ENCODE measurements at places on chromosomes 2 and 18. TPM values are rescaled to one million over a fixed set of nuclear protein-coding genes. Genes with fewer than 3 reads are reported as not detected.

GRCh38 chr2:187206071-187206470, 242.0 kb downstream of the CALCRL start:
- no peak for DNase-seq

PCARE gene
- total RNA-seq: not detected

DNA sequence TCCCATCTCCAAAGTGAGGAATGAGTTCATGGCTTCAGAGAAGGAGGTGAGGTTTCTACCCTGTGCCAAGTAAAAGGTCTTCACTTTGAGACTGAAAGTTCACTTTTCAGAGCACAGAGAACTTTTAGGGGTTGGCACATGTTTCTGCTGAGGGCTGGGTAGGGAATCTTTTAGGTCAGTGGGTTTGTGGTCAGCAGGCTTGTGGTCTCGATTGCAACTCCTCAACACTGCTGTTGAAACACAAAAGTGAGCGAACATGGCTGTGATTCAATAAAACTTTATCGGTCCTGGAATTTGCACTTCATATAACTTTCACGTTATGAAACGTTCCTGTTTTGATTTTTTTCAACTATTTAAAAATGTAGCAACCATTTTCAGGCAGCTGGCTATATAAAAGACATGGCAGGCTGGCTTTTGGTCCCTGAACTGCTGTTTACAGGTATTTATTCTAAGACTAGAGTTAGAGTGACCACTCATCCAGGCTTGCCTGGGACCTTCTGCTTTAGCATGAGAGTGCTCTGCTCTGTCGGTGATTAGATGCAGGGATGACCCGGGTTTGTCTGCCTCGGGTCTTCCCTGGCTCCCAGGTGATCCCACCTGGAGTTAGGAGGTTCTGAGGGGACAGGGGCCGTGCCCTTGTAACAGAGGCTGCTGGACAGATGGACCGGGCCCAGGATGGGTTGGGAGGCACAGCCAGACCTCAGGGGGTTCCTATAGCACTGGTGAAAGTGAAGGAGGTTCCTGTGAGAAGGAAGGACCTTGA, 62.7 kb upstream of the TAF1B start:
- DNase-seq: no peak

- DNase-seq: no peak
These were observed 47.1 kb upstream of the UBE2E3 start for GRCh38 chr2:180933332-180933731.

GRCh38 chr2:62152000-62152399, 43.9 kb upstream of the B3GNT2 start:
- DNase-seq: no peak

RPE gene
- 41.7 TPM for total RNA-seq

DNA sequence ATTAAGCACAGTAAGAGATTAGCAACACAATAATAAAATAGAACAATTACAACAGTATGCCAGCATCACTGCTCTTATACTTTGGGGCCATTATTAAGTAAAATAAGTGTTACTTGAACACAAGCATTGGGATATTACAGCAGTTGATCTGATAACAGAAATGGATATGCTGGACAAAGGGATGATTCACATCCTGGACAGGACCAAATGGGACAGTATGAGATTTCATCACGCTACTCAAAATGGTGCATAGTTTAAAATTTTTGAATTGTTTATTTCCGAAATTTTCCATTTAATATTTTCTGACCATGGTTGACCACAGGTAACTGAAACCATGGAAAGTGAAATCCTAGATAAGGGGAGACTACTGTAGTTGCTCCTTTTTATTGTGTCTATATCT, 138.2 kb downstream of the UBR3 start:
- no peak for DNase-seq

- DNase-seq: no peak
These were observed 615.3 kb downstream of the BCL11A start for GRCh38 chr2:59938181-59938580.

SNRNP27 gene
- 23.9 TPM for total RNA-seq

DNA sequence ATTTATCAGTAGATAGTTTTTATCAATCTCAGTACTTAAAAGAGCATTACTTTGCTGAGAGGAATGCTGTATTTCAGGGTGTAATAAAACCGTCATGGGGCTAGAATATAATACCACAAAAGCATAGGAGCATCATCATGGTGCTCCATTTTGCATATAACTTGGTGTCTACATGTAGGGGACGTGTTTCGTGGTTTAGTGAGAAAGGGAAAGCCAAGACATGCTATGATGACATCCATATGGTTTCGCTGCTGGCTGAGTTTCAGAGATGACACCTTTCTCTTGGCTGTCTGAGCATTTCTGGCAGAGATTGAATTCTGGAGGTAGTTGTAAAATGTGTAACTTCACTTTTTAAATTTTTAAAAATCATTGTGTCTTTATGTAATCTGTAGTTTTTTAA, 32.4 kb downstream of the WDR43 start:
- no peak for DNase-seq

- no peak for DNase-seq
These were observed 31.2 kb upstream of the NPC1 start for GRCh38 chr18:23617412-23618014.

DNA sequence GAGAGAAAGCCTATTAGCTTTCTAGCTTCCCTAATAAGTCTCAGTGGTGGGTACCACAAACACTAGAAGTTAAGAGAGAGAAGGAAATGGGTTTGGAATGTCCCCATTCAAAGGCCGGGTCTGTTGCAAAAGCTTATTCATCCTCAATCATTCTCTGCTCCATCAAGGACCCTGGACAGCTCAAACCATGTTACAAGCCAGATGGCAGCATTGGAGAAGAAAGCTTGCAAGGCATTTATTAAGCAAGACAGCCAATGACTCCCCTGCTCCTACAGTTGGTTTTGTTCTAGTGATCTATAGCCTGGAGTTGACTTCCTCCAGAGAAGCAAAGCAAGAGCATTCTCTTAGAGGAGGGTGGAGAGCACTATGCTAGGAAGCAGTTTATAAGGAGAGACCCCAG, 86.9 kb upstream of the LMAN1 start:
- no peak for DNase-seq

- no peak for DNase-seq
These were observed 58.3 kb downstream of the ID2 start for GRCh38 chr2:8740136-8740535.

- DNase-seq: no peak
These were observed 363.6 kb upstream of the CWC22 start for GRCh38 chr2:180370511-180371205.

UGT1A3 gene
- total RNA-seq: 4.7 TPM

GRCh38 chr2:39719317-39719716, 53.6 kb downstream of the TMEM178A start:
- DNase-seq: no peak

CCDC85A gene
- total RNA-seq: 0.49 TPM

DNA sequence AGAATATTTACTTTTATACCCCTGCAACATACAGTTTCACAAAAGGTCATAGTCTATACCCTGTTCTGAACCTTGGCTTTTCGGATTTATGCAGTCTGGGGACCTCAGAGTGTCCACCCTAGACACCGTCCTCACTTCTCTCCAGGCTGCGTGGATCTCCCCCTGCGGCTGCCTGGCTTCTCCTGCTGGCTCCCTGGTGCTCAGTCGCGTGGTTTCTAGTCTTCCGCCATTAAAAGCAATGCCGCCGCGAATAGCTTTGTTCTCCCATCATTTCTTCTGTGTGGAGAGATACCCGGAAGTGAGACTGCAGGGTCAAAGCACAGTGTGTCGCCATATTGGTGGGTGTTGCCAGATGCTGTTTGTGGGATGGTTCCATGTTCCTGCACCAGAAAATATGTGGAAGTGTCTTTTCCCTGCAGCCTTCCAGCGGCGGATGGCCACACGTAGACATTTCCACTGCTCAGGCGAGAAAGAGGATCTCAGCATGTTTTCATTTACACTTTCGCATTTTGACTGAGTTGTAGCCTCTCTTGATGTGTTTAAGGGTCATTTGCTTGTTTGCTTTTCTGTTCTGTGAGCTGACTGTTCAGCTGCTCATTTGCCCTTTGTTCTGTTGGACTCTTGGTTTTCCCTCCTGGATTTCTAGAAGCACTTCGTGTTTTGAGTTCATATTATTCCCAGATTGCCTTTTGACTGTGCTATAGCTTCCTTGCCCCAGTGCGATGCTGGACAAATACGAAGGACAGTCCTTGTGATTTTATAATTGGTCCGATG, 22.9 kb upstream of the ASB1 start:
- no peak for DNase-seq

ALKAL2 gene
- 2.2 TPM for total RNA-seq

GRCh38 chr2:219632760-219633105, 5.3 kb downstream of the SLC4A3 start:
- no peak for DNase-seq

- DNase-seq: no peak
These were observed 147.2 kb upstream of the TWIST2 start for GRCh38 chr2:238700506-238701340.

DNA sequence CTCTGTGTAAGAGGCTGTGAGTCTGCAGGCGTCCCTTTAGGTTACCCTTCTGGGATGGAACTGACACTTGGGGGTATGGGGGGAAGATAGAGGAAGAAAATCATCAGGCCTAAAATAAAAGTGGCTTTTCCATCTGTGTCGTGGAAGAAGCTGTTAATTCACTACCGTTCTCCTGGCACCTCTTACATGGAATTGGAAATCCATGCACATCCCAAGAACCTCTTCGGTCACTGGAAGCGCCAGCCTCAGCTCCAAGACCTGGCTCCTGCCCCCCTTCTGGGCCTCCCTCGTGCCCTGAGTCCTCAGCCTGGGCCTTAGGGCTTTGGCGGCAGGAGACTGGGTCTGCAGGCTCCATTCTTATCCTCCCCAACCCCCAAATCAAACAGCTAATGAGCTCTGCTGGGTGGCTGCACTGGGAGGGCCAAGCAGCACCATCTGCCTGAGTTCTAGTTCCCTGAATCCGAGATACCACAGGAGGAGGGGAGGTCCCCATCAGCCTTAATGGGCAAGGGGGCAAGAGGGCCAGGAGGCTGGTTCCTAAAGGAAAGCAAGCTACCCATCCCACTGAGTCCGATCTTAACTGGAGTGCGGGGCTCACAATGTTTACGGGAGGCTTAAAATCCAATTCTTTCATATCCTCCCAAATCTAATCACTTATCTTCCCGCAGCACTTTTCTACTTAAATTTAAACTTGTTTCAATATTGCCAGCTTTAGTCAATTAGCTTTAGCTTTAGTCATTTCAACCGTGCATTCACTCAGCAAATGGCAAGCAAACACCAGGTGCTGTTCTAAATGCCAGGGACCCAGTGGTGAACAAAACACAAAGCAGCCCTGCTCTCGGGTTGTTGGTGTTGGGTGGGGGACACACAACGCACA, 52.8 kb downstream of the FAM178B start:
- DNase-seq: no peak

RAB17 gene
- total RNA-seq: 95.2 TPM

DNA sequence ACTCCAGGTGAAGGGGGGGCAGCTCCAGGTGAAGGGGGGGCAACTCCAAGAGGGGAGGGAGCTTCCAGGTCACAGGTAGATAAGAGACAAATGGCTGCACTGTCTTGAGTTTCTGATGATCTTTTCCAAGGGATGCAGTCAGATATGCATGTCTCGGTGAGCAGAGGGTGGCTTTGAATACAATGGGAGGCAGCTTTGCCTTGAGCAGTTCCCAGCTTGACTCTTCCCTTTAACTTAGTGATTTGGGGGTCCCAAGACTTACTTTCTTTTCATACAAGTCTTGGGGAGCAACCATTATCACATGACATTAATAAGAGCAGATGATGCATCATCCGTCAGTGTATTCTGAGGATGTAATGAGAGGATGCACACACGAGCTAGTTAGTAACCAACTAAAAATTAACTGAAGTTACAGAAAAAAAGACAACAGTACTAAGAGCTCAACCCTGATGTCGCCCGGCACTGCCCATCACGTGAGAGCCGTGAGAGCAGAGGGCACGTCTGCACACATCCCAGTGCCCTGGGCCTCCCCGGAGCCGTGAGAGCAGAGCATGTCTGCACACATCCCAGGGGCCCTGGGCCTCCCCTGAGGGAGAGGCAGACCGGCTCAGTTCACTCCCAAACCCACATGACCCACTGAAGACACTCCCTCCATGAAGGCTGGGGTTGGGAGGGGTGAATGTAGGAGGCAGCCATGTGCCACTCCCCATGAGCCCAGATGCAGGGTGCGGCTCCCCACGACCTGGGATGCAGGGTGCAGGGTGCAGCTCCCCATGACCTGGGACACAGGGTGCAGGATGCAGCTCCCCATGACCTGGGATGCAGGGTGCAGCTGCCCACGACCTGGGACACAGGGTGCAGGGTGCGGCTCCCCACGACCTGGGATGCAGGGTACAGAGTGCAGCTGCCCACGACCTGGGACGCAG, 39.4 kb downstream of the PXDN start:
- no peak for DNase-seq

DNA sequence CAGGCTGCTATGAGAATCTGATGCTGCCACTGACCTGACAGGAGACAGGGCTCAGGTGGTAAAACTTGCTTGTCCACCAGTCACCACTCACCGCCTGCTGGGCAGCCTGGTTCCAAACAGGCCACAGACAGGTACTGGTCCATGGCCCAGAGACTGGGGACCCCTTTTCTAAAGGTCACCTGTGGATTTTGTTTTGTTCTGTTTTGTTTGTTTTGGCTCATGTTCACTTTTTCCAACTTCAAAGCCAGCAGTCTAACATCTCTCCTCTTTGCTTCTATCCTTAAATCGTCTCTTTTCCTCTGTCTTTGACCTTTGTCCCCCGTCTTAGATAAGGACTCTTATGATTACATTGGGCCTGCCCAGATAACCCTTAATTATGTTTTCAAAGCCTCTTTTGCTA, 3.3 kb upstream of the CERKL start:
- DNase-seq: no peak

IKZF2 gene
- 5.6 TPM for total RNA-seq

DNA sequence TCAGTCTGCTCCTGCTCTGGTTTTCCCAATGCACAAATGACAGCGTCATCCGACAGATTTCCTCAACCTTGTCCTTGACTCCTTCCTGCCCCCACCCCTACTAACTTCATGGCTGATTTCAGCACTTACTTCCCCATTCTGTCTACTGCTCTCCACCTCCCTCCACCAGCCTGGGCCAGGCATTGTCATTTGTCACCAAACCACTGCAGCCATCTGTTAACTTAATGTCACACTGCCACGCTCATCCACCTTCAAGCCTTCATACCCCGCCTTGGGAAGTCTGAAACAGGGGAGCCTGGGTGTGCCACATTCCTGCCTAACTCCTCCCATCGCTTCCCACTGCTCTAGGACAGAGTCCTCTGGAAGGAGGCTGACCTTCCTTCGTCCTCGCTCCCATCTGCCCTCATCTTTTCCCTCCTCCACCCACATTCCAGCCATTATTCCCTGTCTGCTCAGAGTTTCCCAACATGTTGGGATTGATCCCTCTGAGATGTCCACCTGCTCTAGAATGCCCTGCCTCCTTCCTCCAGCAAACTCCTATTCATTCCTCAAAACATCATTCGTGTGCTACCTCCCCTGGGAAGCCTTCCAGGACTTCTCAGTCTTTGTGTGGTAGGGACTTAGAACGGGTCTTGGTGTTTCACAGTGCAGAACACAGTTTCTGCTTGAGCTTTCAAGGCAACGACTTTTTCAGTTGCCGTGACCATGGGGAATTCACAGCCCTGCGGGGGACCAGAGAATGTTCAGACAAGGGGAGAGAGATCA, 42.2 kb upstream of the SMAD7 start:
- DNase-seq: no peak

DNA sequence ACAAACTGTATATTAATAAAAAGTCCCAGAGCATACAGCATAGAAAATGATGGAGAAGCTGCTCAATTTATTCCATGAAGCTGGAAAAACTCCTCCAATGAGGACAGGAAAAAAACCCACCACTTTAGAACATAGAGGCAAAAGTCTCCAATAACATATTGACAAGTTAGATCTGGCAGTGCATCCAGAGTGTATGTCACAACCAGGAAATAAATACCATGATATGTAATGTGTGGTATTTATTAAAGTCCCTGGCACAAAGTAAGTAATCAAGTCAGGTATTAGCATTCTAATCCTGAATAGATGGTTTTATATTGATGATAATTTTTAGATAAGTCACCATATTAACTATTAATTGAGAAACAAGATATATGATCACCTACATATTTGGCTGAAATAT, 427.3 kb upstream of the HS6ST1 start:
- no peak for DNase-seq

Data from mucosa of descending colon (tissue), 3 donors.